ENCODE measurements at places on chromosomes 12 and 14. TPM values are rescaled to one million over a fixed set of nuclear protein-coding genes. Genes with fewer than 3 reads are reported as not detected.

DNA sequence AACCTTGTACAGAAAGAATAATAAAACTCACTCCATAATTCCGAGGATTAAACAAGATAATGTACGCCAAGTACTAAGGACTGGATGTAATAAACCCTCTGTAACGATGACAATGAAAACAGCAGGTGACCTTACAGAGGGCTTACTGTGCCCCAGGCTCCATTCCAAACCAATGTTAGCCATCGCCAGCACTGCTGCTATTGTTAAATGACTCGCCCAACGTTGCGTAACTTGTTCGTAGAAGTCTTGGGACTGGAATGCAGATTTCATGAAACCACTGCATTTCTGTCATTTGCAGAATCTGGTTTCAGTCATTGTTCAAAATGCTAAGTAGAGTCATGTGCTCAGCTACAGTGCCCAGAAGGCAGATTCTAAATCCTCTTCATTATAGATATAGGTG, 728 bp upstream of the STON2 start:
- DNase-seq: no peak

DNA sequence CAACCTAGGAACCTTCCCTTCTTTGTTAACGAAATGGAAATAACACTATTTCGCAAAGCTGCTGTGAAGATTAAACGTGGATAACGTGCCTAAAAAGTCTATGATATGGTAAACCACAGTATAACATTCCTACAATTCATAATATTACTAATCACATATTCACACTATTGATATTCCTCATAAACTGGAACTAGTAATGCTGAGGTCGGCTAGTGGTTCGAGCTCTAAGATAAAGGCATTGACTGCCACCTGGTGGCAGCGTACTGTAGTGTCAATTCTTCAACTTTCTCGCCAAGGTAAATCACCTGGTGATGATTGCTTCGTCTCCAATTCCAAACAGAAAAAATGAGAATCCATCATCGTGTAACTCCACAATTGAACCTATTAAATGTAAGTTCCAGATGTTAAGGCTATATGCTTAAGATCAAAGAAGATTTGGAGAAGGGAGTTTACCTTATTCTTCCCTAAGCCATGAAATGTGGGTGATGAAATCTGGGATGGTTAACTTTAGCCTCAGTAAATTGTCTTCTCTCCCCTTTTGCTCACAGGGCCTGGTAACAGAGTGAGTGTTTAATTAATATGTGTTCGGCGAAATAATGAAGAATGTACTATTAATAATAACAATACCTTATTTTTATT, 197.5 kb upstream of the TMEM132C start:
- no peak for DNase-seq

WNT5B gene
- 2.3 TPM for total RNA-seq

DNA sequence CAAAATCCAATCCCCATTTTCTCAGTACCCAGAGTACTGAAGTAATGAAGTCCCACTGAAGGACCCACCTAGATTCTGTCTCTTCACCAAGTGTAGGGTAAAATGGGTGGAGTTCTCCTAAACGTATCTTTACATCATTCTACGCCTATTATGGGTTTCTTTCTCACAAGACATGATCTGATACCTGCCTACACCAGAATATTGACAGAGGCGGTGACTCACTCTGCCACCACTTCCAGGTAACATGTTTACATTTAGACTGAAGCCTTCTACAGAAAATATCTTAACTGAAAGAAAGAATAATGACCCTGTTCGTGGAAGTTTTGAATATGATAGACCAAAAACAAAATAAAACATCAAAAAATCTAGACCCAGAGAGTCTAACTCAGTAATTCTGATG, 89.8 kb downstream of the BTG1 start:
- DNase-seq: no peak

- DNase-seq: no peak
Observed at GRCh38 chr12:121749267-121749666, 36.7 kb downstream of the TMEM120B start.

GRCh38 chr12:92784797-92785562, 82.2 kb downstream of the PLEKHG7 start:
- DNase-seq: no peak

DNA sequence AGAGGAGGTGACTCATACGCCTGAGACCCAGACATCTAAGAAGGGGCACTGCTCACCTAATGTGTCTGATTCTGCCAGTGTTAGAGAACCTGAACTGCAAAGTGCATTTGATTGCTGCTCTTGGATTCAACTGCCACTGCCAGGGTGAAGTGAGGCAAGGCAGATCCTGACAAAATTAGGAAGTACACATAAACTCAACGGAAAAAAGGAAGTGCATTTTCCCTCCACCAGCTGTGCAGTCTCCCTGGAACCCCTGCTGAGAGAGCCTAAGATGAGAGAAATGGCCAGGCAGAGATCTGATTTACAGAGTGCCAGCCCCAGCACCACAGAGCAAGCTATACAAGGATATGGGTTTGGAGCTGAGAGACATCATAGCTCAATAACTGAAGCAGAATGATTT, 215.3 kb downstream of the SEC23A start:
- no peak for DNase-seq

CCDC197 gene
- total RNA-seq: not detected

- DNase-seq: no peak
Observed at GRCh38 chr12:96986883-96987523, 79.9 kb downstream of the NEDD1 start.

CBX5 gene
- 52.3 TPM for total RNA-seq

DNA sequence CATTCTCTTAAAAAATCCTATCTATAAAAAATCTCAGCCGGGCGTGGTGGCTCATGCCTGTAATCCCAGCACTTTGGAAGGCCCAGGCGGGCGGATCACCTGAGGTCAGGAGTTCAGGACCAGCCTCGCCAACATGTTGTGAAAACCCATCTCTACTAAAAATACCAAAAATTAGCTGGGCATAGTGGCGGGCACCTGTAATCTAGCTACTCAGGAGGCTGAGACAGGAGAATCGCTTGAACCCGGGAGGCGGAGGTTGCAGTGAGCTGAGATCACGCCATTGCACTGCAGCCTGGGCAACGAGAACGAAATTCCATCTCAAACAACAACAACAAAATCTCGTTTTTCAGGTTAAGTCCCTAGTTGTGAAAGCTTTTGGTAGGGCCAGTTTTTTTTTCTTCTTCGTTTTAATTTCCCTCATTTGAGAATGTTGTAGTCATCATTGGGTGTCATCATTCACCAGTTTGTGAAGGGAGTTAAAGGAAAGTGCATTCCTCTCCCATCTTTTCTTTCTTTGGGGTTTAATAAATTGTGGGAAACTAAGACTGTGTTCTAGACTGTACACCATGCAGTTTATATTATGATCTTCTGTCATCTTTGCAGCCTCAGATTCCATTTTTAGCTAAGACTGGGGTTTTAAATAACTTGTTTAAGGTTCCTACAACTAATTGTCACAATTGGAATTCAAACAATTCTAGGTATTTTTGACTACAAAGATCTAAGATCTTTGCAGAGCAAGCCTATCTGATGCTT, 23.9 kb downstream of the MDM2 start:
- DNase-seq: no peak

PGF gene
- total RNA-seq: 4.7 TPM

DNA sequence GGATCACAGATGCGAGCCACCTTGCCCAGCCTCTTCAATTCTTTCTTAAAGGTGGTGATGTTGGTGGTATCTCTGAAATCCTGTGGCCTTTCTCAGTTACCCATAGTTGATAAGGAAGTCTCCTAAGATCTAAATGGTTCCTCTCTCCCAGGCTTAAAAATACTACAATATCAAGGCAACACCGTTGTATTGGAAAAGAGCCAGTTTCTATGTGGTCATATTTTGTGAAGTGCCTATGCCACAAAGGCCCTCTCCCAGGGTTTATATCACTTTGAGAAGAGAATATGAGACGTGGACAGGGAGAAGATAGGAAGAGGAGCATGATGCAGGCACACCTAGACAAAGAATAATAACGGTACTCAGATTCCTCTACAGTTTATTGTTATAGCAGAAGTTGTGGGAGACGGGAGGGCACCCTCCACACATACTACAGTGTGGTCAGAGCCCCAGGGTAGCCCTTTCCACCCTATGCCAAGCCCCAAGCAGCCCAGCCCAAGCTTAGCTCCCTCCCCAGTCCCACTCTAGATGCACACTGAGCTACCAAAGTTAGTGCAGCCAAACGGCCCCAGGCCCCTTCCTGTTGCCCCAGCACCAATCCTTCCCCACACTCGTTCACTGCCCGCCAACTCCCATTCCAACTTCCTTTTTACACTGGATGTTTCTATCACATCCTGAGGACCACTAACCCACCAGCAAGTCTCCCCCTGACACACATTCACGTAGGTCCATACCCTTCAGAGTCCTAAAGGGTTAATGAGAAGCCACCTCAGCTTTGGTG, 8.3 kb downstream of the NDRG2 start:
- DNase-seq: no peak

NRXN3 gene
- 10.0 TPM for total RNA-seq

PTPRR gene
- 5.1 TPM for total RNA-seq

DNA sequence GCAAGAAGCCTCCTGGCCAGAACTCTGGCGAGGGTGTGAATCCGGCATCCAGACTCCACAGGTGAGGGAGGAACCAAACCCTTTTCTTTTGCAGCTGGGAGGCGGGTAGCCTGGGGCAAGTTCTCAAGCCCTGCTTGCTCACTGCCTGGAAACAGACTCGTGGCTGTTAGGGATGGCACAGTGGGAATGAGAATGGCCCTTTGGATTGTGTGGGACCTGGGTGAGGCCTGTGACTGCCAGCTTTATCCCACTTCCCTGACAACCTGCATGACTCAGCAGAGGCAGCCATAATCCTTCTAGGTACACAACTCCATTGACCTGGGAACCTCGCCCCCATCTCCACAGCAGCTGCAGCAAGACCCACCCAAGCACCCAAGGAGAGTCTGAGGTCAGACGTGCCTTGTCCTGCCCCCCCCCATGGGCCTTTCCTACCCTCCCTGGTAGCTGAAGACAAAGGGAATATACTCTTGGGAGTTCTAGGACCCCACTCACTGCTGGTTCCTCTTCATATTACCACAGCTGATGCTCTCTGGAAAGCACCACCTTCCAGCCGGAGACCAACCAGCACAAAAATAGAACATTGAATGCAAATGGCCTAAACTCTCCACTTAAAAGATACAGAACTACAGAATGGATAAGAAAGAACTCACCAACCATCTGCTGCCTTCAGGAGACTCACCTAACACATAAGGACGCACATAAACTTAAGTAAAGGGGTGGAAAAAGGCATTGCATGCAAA, 5.1 kb upstream of the GPR33 start:
- no peak for DNase-seq

MYO1H gene
- 0.64 TPM for total RNA-seq
